A549 (cell line): ENCODE measurements at places on chromosomes 5 and 9. TPM values are rescaled to one million over a fixed set of nuclear protein-coding genes. Genes with fewer than 3 reads are reported as not detected.

The HACD4 gene
- 1.4 to 1.8 TPM (median 1.5 TPM) in 3 replicates for polyA plus RNA-seq

The PIP5K1B gene
- not detected in 3 replicates for polyA plus RNA-seq

The PTGES gene
- polyA plus RNA-seq: 48.1 to 58.8 TPM (median 53.7 TPM) in 3 replicates

- DNase-seq: no peak
Measured at GRCh38 chr5:91532281-91532680, 149.2 kb upstream of the ARRDC3 start.

The RNF180 gene
- polyA plus RNA-seq: 0.14 to 0.24 TPM (median 0.21 TPM) in 3 replicates

- DNase-seq: no peak
Measured at GRCh38 chr9:86549401-86549811, 195.2 kb upstream of the TUT7 start.

The MEF2C gene
- polyA plus RNA-seq: 0.06 to 0.12 TPM (median 0.10 TPM) in 3 replicates

GRCh38 chr9:75149841-75150241 lies 61.5 kb downstream of the OSTF1 start:
- no peak for DNase-seq

The CDH10 gene
- polyA plus RNA-seq: 0.38 to 0.63 TPM (median 0.47 TPM) in 3 replicates

The PCDHB8 gene
- 0.37 to 0.50 TPM (median 0.44 TPM) in 3 replicates for polyA plus RNA-seq

The N4BP3 gene
- 0.15 to 0.25 TPM (median 0.15 TPM) in 3 replicates for polyA plus RNA-seq

The TMEM174 gene
- not detected in 3 replicates for polyA plus RNA-seq

The PCSK5 gene
- 1.3 to 1.5 TPM (median 1.4 TPM) in 3 replicates for polyA plus RNA-seq
